NCI-H1694 (cell line): ENCODE measurements at places on chromosomes 16 and 17.

GRCh38 chr17:917391-917811 is 62.2 kb downstream of the NXN start:
- DNase-seq, result no peak

DNA sequence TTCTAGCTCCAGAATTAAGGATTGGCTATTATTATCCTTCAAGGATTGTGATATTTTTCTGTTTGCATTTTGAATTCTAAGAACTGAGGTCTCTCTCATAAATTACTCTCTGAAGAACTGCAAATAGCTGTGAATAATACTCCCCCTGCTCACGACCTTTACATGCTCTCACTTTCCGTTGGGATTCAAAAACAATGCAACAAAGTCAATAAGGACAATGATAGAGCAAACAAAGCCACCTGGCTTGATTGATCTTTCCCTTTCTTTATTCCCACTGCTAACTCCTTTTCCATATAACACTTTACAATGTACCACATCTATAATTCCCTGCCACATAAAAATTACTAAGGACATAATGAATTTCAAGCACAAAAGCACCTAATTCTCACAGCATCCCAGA is 523.0 kb upstream of the CA10 start:
- DNase-seq, result no peak

GRCh38 chr16:76729525-76729924 is 452.3 kb downstream of the CNTNAP4 start:
- DNase-seq, result no peak

- no peak for DNase-seq
These were observed 193.6 kb downstream of the CDH8 start for GRCh38 chr16:61842666-61843065.

- no peak for DNase-seq
These were observed 26.5 kb downstream of the SREBF1 start for GRCh38 chr17:17810084-17810894.

- DNase-seq, result no peak
These were observed 9.2 kb downstream of the TBC1D16 start for GRCh38 chr17:80026359-80027042.

DNA sequence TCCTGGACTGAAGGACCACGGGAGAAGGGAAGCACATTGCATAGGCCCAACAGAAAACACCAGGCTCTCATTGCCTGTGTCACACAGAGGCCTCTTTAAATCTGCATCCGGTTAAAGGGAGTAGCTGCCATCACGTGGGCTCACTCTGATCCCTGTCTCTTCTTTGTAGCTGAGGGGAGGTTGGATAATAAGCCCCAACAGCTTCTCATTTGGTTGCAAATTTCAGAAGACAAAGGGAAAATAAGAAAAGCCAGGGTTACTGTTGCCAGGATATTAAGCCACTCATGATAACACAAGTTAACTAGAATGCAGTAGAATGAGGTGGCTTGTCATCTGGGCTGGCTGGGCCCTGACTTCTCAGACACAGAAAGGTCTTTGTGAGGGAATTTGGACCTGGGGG is 325.1 kb upstream of the ERCC4 start:
- DNase-seq, result no peak

DNA sequence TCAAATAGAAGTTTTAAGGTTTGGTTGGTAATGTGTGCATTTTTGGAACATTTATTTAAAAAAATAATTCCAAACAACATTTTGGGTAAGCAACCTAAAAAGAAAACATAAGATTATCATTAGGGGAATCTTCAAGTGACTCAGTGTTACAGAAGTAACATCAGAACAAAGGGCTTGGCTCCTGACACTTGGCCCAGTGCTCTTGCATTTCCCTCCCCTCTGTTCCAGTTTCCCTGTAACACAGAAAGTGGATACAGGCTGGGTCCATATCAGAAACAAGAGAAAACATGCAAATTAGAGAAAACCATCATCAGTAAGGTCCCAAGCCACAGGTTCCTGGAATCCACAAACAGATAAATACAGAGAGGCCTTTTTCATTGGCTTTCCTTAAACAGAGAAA is 40.1 kb downstream of the SKAP1 start:
- DNase-seq, result no peak
